Neural crest cell (in vitro differentiated cells): ENCODE measurements at places on chromosomes 3 and 15.

GRCh38 chr15:62498278-62498677, 333.2 kb upstream of the C2CD4B start:
- no peak for DNase-seq

DNA sequence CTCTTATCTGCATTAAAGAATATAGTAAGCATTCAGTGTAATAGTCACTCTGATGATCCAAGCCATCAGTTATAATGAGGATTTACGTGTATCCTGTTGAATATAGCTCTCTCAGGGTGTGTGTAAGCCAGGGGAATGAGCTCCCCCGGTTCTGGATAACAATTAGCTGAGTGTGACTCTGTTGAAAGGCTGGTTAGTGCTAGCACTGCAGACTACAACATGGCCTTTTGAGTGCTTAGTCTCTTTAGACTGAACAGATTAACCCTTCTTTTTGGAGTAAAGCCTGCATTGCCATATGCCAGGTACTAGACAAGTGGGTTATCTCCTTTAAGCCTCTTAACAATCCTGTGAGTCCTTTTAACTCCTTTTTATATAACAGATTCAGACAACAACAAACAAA, 119.5 kb downstream of the TMEM108 start:
- no peak for DNase-seq

DNA sequence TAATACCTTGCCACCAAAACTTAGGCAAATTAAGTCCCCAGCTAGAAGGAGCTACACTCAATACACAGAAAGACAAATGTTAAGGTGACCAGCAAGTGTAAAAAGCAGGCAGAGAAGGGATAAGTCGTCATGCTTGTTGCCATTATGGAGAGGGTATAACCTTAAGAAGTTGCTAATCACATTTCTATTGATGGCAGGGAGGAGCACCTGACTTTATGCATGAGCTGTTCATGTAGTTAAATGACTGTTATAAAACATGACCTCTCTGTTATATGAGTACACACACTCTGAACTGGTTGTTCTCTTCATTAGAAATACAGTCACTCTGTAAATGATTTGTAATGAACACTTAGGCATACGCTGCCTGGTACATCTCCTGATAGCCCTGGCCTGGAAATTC, 6.6 kb upstream of the CCNL1 start:
- DNase-seq: no peak

GRCh38 chr3:69209413-69209812, 87.0 kb upstream of the LMOD3 start:
- no peak for DNase-seq

GRCh38 chr15:79311901-79312553, 1.1 kb downstream of the TMED3 start:
- no peak for DNase-seq

DNA sequence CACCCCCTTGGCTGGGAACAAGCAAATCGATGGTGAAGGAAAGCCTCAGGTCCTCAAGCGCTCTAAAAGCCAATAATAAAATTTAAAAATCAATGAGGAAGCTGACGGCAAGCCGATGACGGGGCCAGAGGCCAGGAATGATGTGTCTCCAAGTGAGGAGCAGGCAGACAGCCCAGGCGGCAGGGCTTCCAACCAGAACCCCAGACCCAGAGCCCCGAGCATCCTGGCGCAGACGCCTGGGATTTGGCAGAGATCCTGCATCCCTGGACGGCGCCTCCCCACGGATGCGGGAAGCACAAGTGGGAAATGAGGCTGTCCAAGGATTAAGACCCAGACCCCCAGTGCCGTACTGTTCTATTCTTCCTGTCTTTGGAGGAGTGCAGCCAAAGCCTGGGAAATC, 123.0 kb upstream of the PROK2 start:
- no peak for DNase-seq

- no peak for DNase-seq
Observed at GRCh38 chr3:43854283-43854682, 163.5 kb downstream of the ABHD5 start.
